NCI-H2081 (cell line): ENCODE measurements at places on chromosomes 12 and 14.

DNA sequence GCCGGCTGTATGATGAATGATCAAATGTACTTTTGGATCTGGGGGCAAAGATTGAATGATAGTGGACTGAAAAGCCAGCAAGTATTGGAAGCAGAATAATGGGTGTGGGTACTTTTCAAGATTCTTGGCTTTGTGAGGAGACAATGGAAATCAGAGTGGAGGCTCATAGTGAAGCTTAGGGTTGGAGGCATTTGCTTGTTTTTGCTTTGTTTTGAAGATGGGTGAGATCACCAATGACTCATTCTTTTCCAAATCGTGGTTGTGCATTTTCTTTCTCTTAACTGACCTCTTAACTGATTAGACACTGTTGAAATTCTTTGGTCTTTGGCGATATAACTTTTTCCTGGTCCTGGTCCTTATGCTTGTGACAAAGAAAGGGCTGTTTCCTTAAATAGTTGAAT is 54.4 kb downstream of the PELI2 start:
- no peak for DNase-seq

DNA sequence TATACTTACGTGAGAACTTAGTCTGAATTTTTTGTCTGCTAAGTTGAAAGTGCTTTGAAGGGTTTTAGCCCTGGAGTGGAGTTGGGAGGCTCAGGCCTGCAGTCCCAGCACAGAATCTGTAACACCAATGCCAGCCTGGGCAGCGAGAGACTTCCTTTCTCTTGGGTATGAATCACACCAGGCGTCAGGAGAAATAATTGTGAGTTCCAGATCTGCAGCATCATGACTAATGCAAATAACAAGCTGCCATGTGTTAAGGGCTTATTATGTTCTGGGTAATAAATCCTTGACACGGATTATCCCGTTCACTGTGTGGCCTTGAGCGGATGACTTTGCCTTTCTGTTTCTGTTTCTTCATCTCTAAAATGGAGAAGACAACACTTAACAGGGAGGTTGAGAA is 70.6 kb downstream of the B4GALNT3 start:
- DNase-seq = peak; percentile 36

GRCh38 chr14:61884711-61885110 is 122.5 kb downstream of the SNAPC1 start:
- no peak for DNase-seq

DNA sequence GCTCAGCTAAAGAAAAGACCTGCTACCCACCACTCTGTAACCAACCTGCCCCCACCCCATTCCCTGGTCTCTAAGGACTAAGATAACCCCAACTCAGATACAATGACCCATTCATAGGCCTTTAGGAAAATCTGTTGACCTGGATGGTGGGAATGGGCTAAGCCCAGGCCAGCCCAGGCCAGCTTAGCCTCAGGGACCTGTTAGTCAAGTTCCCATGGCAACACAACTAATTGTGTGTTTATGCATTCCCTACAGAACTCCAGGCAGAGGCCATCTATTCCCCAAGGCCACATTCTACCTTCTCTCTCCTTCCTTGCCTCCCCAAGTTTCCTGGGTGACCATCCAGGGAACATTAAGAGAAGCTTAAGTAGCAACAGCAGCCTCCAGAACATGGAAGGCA is 16.1 kb upstream of the KRT8 start:
- DNase-seq = no peak
